ENCODE measurements at places on chromosomes 2 and 18.
A peak's percentile ranks its signal among the peaks of the same experiment; 100 is the strongest.

DNA sequence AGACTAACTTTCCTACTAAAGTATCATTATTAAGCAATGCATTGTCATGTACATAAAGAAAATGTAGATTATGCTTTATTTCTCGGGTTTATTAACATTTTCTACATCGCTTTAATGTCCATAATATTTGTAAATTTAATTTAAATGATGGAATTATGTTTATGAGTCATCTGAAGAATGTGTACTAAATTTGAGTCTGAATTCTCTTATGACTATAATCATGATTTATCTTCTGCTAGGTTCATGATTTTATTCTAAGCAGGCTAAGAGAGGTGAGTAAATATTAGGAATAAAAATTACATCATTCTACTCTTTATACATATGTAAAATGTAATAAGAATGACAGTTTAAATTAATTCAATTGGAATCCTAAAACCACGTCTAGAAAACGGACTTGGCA lies 206.3 kb upstream of the NOL4 start:
- H3K4me1 ChIP-seq: no peaks in the 10 kb centered on the region
- H3K4me3 ChIP-seq: no peak overlapping the region
- H3K27ac ChIP-seq: no peak overlapping the region

DNA sequence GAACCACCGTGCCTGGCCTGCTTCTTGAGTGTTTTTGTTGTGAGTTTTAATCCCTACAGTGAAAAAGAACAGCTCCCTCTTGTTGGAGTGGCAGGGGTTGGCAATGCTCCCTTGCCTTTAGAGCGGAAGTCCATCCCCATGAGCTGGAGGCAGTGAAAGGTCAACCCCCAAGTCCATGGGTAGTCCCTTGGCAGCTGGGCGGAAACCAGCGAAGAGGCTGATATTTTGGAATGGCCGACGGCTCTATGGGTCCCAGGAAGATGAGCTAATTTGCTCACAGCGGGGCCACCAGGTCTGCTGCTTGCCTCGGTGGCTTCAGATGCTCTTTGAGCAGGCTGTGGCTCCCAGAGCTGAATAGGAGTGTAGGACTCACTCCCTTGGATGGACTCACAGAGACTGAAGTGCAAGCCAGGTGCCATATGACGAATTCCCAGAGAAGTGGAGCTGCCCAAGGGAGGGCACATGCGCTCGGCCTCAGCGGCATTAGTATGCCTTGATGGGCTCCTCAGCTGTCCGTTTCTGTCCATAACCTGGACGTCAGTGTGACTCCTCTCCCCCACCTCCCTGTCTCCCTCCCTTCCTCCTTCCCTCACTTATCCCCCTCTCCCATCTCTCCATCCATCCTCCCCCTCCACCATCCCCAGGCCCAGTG lies 25.4 kb upstream of the RHOB start:
- H3K36me3 ChIP-seq: no peaks in the 10 kb centered on the region
- H3K27me3 ChIP-seq: no peaks in the 10 kb centered on the region

DNA sequence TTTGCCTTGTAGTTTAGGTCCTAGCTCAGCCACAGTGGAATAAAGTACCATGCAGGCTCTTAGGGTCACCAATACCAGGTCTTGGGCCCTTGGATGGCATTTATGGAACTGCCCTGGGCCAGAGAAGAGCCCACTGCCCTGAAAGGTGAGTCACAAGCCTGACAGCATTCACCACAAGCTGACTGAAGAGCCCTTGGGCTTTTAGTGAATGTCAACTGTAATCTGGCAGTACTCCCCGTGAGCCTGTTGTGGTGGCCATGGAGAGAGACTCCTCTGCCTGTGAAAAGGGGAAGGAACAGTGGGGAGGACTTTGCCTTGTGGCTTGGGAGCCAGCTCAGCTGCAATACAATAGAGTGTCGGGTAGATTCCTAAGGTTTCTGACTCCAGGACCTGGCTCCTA lies 1389.7 kb downstream of the DSC3 start:
- H3K4me1 ChIP-seq: no peaks in the 10 kb centered on the region
- H3K27ac ChIP-seq: no peak overlapping the region
- H3K27me3 ChIP-seq: no peaks in the 10 kb centered on the region

- no peak overlapping the region for H3K27ac ChIP-seq
- DNase-seq: no peak
- peaks cover 7% of the 10 kb centered on the region for H3K27me3 ChIP-seq
- no peak overlapping the region for H3K4me3 ChIP-seq
These were observed 258.1 kb downstream of the ATAD2B start for GRCh38 chr2:23668756-23669304.

GRCh38 chr2:28552045-28552823 lies 56.4 kb downstream of the PLB1 start:
- DNase-seq: no peak
- no peaks in the 10 kb centered on the region for H3K27me3 ChIP-seq
- H3K27ac ChIP-seq: no peak overlapping the region
- no peak overlapping the region for H3K4me3 ChIP-seq

DNA sequence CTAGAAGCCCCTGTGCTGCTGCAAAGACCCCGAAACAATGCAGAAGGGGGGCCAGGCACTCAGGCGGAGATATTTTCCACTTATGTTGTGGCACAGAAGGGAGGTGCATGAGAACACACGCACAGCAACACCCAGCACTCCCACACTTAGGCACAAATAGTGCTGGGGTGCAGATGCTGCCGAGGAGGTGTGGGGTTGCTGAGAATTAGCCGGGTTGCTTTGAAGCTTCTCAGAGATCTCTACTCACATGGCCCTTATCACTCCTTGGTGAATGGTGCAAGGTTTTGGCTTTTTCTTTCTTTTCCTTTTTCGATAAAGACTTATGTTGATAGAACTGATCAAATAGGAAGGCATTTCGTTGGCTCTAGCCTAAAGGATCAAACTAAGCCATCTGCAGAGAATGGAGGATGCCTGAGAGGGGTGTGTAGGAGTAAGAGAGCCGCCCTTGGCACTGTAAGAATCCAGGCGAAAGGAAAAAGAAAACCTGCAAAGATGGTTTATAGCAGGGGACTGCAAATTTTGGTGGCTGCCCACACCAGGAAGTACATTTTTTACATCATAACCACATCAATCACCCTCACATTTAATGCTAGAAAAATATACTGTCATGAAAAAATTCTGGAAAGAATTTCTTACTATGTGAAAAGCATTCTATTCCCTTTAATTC lies 27.9 kb upstream of the FHL2 start:
- no peaks in the 10 kb centered on the region for H3K36me3 ChIP-seq
- H3K4me1 ChIP-seq: no peaks in the 10 kb centered on the region
- H3K27ac ChIP-seq: no peak overlapping the region
- H3K4me3 ChIP-seq: no peak overlapping the region
- H3K27me3 ChIP-seq: no peaks in the 10 kb centered on the region
- no peak for DNase-seq

DNA sequence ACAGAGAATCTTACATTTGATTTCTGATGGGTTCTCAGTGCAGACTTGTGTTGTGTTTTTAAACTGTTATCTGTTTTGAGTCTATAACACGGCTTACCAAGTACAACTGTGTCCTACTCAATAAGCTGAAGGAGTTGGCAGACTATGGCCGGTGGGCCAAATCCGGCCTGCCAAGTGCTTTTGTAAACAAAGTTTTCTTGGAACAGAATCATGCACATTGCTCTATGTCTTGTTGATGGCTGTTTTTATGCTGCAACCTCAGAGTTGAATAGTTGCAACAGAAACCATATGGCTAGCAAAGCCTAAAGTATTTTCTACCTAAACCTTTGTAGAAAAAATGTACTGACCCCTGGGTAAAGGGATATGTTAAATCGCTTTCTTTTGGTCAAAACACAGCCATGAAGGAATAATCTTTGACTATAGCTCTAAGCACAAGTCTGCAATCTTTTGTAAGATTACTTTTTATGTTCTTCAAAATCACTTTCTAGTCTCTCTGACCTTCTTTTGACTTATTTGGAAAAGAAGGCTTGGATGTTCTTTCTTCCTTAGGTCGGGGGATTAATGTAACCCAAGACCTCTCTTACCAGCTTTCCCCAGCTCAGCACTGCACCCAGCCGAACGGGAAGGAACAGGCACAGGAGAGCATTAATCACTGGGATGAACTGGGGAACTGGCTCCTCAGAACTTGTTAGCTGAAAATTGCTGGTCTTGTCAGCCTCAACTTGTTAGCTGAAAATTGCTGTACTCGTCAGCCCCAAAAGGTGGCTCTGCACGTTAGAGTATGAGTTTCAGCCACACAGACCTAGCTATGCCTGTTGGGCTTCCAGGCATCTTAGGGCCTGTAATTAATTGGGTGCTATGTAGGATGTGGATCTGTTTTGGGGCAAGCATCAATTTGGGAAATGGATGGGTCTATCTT lies 75.4 kb downstream of the CD8B2 start:
- no peak overlapping the region for H3K27ac ChIP-seq
- no peaks in the 10 kb centered on the region for H3K36me3 ChIP-seq
- no peaks in the 10 kb centered on the region for H3K4me1 ChIP-seq
- H3K27me3 ChIP-seq: no peaks in the 10 kb centered on the region
- DNase-seq: no peak
- no peak overlapping the region for H3K4me3 ChIP-seq

GRCh38 chr18:38045845-38046244 lies 480.2 kb upstream of the CELF4 start:
- no peak overlapping the region for H3K4me3 ChIP-seq
- H3K27ac ChIP-seq: no peak overlapping the region
- no peak for DNase-seq
- no peaks in the 10 kb centered on the region for H3K36me3 ChIP-seq
- H3K4me1 ChIP-seq: no peaks in the 10 kb centered on the region
- no peaks in the 10 kb centered on the region for H3K27me3 ChIP-seq

- DNase-seq: no peak
- H3K4me1 ChIP-seq: peaks cover 11% of the 10 kb centered on the region
- no peak overlapping the region for H3K27ac ChIP-seq
- peaks cover 19% of the 10 kb centered on the region for H3K27me3 ChIP-seq
- no peak overlapping the region for H3K4me3 ChIP-seq
These were observed 876 bp upstream of the CYP27A1 start for GRCh38 chr2:218780851-218781690.

DNA sequence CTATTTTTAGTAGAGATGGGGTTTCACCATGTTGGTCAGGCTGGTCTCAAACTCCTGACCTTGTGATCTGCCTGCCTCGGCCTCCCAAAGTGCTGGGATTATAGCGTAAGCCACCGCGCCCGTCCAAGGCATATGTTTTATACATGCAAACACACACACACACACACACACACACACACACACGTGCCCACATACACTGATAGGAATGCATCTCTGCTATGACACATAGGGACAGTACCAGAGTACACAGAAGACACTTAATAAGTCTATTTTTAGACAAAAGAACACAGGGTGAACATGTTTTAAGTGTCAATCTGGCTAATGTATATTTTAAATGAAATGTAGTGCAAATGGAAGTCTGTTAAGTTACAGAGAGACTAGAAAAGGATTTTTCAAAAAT lies 10.7 kb upstream of the RNF103 start:
- no peaks in the 10 kb centered on the region for H3K4me1 ChIP-seq
- no peak for DNase-seq
- H3K4me3 ChIP-seq: no peak overlapping the region
- no peak overlapping the region for H3K27ac ChIP-seq
- H3K27me3 ChIP-seq: no peaks in the 10 kb centered on the region

- peaks cover 37% of the 10 kb centered on the region for H3K4me1 ChIP-seq
- peak overlapping the region; percentile 93 for H3K27ac ChIP-seq
- DNase-seq: peak; percentile 79
- peaks cover 20% of the 10 kb centered on the region for H3K36me3 ChIP-seq
- no peaks in the 10 kb centered on the region for H3K27me3 ChIP-seq
These were observed 978 bp upstream of the TUBA4A start for GRCh38 chr2:219254590-219255201.

DNA sequence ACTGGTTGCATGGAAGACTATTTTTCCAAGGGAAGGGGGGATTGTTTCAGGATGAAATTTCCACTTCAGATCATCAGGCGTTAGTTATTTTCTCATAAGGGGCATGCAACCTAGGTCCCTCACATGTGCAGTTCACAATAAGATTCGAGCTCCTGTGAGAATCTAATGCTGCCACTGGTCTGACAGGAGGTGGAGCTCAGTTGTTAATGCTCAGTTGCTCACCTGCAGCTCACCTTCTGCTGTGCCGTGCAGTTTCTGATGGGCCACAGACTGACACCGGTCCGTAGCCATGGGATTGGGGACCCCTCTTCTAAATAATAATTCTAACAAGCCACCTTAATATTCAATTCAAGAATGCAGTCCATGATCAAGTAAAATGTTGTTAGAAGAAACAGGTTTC lies 34.9 kb downstream of the PLCL1 start:
- no peak for DNase-seq
- H3K36me3 ChIP-seq: no peaks in the 10 kb centered on the region
- H3K27me3 ChIP-seq: no peaks in the 10 kb centered on the region
- no peak overlapping the region for H3K4me3 ChIP-seq
- H3K4me1 ChIP-seq: peaks cover 8% of the 10 kb centered on the region

DNA sequence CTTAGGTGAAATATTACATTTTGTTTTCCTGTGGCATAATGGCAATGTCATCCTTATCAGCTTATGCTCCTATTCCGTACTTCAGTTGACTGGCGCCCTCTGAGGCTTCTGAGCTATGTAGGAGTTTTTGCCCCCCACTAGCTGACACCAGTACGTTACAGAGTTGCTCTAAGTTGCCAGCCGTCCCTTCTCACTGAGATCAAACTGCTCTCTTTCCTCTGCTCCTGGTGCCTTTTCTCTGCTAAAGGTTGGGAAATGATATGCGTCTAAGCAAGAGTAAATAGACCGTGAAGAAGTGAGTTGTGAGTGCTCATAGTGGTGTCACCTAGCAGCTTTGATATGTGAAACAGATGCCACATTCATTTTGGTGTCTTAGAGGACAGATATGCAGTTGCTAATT lies 99.2 kb downstream of the RAPGEF4 start:
- no peak overlapping the region for H3K4me3 ChIP-seq
- no peaks in the 10 kb centered on the region for H3K36me3 ChIP-seq
- H3K27ac ChIP-seq: no peak overlapping the region

GRCh38 chr2:34098256-34098655 lies 499.2 kb upstream of the FAM98A start:
- H3K27ac ChIP-seq: no peak overlapping the region
- no peaks in the 10 kb centered on the region for H3K27me3 ChIP-seq
- no peaks in the 10 kb centered on the region for H3K4me1 ChIP-seq
- no peaks in the 10 kb centered on the region for H3K36me3 ChIP-seq
- H3K4me3 ChIP-seq: no peak overlapping the region

- H3K27ac ChIP-seq: no peak overlapping the region
- H3K4me1 ChIP-seq: no peaks in the 10 kb centered on the region
- no peaks in the 10 kb centered on the region for H3K27me3 ChIP-seq
These were observed 13.5 kb downstream of the CCDC121 start for GRCh38 chr2:27615316-27615715.

GRCh38 chr2:114261366-114261765 lies 181.1 kb upstream of the DPP10 start:
- H3K27ac ChIP-seq: no peak overlapping the region
- no peaks in the 10 kb centered on the region for H3K27me3 ChIP-seq
- no peak for DNase-seq
- H3K4me1 ChIP-seq: no peaks in the 10 kb centered on the region

GRCh38 chr18:61842146-61842545 lies 50.7 kb downstream of the RNF152 start:
- H3K27me3 ChIP-seq: no peaks in the 10 kb centered on the region
- H3K36me3 ChIP-seq: no peaks in the 10 kb centered on the region
- H3K4me3 ChIP-seq: no peak overlapping the region
- no peak overlapping the region for H3K27ac ChIP-seq

GRCh38 chr2:160465002-160465401 lies 28.6 kb downstream of the RBMS1 start:
- no peak overlapping the region for H3K27ac ChIP-seq
- no peaks in the 10 kb centered on the region for H3K4me1 ChIP-seq
- no peaks in the 10 kb centered on the region for H3K27me3 ChIP-seq

- H3K36me3 ChIP-seq: no peaks in the 10 kb centered on the region
- peaks cover 18% of the 10 kb centered on the region for H3K4me1 ChIP-seq
- H3K27ac ChIP-seq: no peak overlapping the region
These were observed 617 bp downstream of the FOSL2 start for GRCh38 chr2:28393114-28393836.
